Lower leg skin (tissue), 4 donors: ENCODE measurements at places on chromosomes 11 and 22.
A peak's percentile ranks its signal among the peaks of the same experiment; 100 is the strongest.

- no peak for DNase-seq
Measured at GRCh38 chr11:117066959-117067358, 31.3 kb downstream of the SIK3 start.

- peak; percentile 36 for DNase-seq
Measured at GRCh38 chr11:120271672-120272071, 31.7 kb downstream of the POU2F3 start.

DNA sequence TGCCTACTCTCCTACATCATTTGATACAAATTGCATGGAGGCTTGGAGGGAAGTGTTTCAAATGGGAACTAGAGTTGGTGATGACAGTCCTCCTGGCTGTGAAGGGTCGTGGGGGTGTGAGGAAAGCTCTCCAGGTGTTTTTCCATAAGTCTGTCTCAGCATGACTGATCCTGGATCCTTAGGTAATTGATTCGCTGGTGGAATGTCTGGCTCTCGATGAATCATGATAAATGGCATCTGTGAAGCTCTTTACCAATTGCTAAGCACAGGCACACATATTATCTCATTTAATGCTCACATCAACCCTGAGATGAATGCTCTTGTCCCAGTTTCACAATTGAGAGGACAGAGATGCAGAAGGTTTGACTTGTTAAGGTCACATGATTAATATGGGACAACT lies 107.5 kb downstream of the PKNOX2 start:
- DNase-seq = no peak

GRCh38 chr11:19472679-19473078 lies 231.9 kb upstream of the E2F8 start:
- DNase-seq = no peak
